A549 treated with RU486 at 1 μM for 4 hours (cell line): ENCODE measurements at places on chromosomes 2 and 18. TPM values are rescaled to one million over a fixed set of nuclear protein-coding genes. Genes with fewer than 3 reads are reported as not detected.

PROM2 gene
- 0.13 TPM in 1 of 5 replicates, not detected in the others for total RNA-seq

ICOS gene
- total RNA-seq: not detected in 5 replicates

GLI2 gene
- 18.4 to 27.2 TPM (median 19.6 TPM) in 5 replicates for total RNA-seq

FOXD4L1 gene
- total RNA-seq: 0.21 to 0.58 TPM (median 0.28 TPM) in 5 replicates
